ENCODE measurements at places on chromosomes 16 and 17. TPM values are rescaled to one million over a fixed set of nuclear protein-coding genes. Genes with fewer than 3 reads are reported as not detected.

Gene RGS11
- total RNA-seq = 2.6 TPM

Gene IL32
- 414 TPM for total RNA-seq

Gene GPRC5C
- total RNA-seq = 45.4 TPM

Gene ENO3
- total RNA-seq = 8.8 TPM

Gene MYH8
- total RNA-seq = not detected

Gene CYB5D1
- total RNA-seq = 7.0 TPM

Gene NPIPA3
- 2.8 TPM for total RNA-seq

DNA sequence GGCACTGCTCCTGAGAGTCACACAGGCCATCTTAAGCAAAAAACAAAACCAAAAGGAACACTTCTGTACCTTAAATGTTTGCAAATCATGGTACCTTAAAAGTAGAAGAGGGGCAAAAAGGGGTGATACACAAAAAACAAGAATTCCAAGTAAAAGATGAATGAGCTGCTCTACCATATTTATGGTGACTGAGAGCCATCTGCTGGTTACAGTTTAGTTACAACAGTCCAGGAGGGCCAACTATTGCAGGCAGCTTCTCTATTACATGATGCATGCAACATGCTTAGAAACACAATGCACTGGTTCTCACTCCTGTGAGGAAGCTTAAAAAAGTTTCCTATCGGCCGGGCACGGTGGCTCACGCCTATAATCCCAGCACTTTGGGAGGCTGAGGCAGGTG lies 53.5 kb downstream of the STX8 start:
- H3K27ac ChIP-seq = no peak overlapping the region
- H3K27me3 ChIP-seq = no peaks in the 10 kb centered on the region
- H3K4me1 ChIP-seq = peaks cover 15% of the 10 kb centered on the region
- no peak for DNase-seq
- H3K4me3 ChIP-seq = no peak overlapping the region

DNA sequence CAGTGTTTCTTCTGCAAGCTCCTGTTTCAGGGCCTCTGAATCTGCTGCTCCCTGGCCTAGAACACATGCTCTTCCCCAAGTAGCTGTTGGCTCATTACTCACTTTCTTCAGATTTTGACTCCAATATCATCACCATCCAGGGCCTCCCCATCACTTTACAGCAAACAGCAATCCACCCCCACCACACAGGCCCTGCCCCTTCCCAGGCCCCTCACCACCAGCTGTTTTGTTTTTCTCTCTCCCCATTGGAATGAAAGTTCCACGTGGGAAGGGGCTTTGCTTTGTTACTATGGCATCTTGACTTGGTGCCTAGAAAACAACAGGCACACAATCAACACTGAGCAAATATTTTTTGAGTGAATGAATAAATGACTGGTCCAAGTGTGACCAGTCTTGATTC lies 4.0 kb downstream of the TMEM170A start:
- H3K4me3 ChIP-seq = no peak overlapping the region
- peak; percentile 40 for DNase-seq
- no peak overlapping the region for H3K27ac ChIP-seq
- H3K27me3 ChIP-seq = no peaks in the 10 kb centered on the region

DNA sequence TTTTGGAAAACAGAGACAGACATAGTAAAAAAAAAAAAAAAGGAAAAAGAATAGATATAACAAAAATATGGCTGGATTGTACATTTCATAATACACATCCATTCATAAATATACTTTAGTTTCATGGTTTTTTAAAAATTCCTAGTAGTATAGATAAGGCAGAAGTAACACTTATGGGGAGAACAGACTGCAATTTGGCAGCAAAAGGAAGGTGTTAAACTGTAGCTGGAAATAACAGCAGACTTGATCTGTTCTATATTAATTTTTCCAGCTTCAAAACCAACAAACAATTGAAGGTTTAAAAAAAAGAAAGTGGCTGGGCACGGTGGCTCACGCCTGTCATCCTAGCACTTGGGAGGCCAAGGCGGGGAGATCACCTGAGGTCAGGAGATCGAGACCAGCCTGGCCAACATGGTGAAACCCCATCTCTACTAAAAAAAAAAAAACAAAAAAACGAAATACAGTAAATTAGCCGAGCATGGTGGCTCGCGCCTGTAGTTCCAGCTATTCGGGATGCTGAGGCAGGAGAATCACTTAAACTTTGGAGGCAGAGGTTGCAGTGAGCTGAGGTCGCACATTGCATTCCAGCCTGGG lies 191.8 kb downstream of the SPECC1 start:
- no peak overlapping the region for H3K27ac ChIP-seq
- DNase-seq = no peak
- peaks cover 18% of the 10 kb centered on the region for H3K4me1 ChIP-seq
- no peaks in the 10 kb centered on the region for H3K36me3 ChIP-seq

DNA sequence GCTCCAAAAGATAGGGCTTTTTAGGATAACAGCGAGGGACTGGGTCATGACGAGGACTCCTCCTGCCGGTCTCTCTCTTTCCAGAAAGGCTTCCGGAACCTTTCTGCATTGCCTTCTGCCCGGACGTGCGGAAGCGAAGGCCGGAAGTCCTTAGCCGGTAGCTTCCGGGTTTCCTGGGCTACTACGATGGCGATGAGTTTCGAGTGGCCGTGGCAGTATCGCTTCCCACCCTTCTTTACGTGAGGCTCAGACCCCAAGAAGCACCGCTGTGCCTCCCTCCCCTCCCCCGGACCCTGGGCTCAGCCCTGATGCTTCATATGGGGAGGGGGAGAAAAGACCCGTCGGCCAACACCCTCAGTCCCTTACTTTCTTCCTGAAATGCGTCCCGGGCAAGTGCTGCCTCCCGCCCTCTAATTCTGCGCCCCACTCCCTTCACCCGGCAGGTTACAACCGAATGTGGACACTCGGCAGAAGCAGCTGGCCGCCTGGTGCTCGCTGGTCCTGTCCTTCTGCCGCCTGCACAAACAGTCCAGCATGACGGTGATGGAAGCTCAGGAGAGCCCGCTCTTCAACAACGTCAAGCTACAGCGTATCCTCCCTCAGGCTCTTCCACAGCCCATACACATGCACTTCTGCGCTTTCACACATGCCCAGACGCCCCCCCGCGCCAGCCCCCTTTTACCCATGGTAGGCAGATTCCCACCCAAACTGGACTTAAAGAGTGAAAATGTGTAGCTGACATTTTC lies at the start of gene VPS25:
Gene VPS25 (plus strand): TSS at position 160 of the 746 bp plus-strand sequence. CDS start 27 bp downstream, at position 187.
- H3K4me3 ChIP-seq = peak within 1 kb of the TSS; percentile 96
- H3K4me1 ChIP-seq = peaks cover 33% of the 10 kb centered on the region
- no peaks in the 10 kb centered on the region for H3K27me3 ChIP-seq
- H3K36me3 ChIP-seq = peaks cover 33% of the 10 kb centered on the region
- peak within 1 kb of the TSS; percentile 76 for H3K27ac ChIP-seq

GRCh38 chr16:31134091-31134571 lies 1.4 kb downstream of the PRSS8 start:
- no peak for DNase-seq
- no peaks in the 10 kb centered on the region for H3K36me3 ChIP-seq
- H3K27me3 ChIP-seq = no peaks in the 10 kb centered on the region
- H3K27ac ChIP-seq = no peak overlapping the region

DNA sequence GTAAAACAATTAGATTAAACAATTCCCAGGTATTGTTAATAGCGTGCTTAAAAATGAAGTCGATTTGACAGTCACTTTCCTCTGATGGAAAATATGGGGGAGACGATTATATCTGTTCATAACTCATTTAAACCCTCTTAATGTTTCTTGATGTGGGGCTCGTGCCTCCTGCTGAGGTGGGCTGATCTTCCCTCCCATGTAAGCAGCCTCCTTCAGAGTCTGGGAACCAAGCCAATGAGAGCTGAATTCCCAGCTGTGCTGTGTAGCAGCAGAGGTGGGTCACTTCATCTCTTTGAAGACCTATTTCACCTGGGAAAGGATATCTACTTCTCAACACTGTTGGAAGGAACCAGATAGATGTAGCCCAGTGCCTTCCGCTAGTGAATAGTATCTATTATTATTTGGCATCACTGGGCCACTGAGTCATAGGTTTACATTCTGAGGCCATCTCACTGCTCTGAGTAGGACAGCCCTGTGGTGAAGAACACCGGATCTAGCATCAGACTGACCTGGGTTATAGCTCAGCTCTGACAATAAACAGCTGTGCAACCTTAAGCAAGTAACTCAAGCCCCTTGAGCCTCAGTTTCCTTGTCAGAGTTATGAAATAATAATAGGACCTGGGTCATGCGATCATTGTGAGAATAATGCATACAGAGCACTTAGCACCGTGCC lies 85.3 kb upstream of the C16orf82 start:
- H3K36me3 ChIP-seq = no peaks in the 10 kb centered on the region
- H3K4me3 ChIP-seq = no peak overlapping the region
- DNase-seq = no peak
- peaks cover 21% of the 10 kb centered on the region for H3K27me3 ChIP-seq
- H3K4me1 ChIP-seq = no peaks in the 10 kb centered on the region

GRCh38 chr17:56260376-56261002 lies 107.2 kb downstream of the ANKFN1 start:
- no peak for DNase-seq
- H3K36me3 ChIP-seq = no peaks in the 10 kb centered on the region
- no peaks in the 10 kb centered on the region for H3K27me3 ChIP-seq
- H3K27ac ChIP-seq = no peak overlapping the region
- no peak overlapping the region for H3K4me3 ChIP-seq

DNA sequence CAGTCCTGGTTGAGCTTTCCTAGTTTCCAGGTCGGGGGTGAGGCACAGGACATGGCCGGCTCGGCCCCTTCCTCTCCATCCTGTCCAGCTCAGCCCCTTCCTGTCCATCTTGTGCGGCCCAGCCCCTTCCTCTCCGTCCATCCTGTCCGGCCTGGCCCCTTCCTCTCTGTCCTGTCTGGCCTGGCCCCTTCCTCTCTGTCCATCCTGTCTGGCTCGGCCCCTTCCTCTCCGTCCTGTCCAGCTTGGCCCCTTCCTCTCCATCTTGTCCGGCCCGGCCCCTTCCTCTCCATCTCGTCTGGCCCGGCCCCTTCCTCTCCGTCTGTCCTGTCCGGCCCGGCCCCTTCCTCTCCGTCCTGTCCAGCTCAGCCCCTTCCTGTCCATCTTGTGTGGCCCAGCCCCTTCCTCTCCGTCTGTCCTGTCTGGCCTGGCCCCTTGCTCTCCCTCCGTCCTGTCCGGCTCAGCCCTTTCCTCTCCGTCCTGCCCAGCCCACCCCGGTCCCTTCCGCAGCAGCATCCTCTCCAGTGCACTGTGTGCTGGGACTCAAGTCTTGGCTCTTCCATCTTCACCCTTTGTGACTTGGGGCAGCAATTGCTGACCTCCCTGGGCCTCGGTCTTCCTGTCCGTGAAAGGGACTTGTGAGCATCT lies 5.5 kb upstream of the ZNF750 start:
- H3K27ac ChIP-seq = peak overlapping the region; percentile 76
- peaks cover 2% of the 10 kb centered on the region for H3K4me1 ChIP-seq
- no peaks in the 10 kb centered on the region for H3K36me3 ChIP-seq
- H3K27me3 ChIP-seq = no peaks in the 10 kb centered on the region
- peak overlapping the region; percentile 35 for H3K4me3 ChIP-seq

DNA sequence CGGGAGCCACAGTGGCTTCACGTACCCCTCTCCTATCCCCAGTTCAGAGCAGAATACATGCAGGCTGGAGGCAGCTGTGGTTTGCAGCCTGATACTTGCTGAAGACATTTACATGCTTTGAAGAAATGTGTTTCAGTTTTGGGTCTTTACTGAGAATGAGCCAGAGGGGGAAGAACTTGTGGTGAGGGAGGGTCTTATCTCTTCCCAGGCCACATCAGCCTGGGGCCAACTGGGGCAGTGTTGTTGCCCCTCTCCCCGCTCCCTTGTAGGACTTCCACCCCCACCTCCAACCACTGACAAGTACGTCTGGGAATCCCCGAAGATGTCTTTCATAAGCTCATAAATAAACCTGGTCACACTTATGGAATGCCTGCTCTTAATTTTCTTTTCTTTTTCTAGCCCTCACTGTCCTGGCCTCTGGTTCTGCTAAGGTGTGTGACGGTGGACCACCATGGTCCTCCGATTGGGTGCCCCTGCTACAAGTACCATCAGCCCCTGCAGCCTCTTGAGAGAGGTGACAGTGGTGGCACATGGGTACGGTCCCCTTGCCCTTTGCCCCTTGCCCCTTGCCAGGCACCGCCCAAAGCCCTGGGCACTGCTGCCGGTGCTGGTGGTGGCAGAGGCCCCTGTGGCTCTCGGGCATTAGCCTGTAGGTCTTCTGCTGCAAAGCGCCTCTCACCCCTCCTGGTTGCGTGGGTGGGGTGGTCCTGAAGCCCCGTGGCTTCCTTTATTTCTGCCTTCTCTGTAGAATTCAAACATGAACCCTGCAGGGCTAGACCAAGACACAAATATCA lies 144.8 kb upstream of the RPH3AL start:
- H3K4me3 ChIP-seq = no peak overlapping the region
- H3K27ac ChIP-seq = no peak overlapping the region
- peak; percentile 64 for DNase-seq
- H3K36me3 ChIP-seq = no peaks in the 10 kb centered on the region
